ENCODE measurements at places on chromosomes 4 and X.

DNA sequence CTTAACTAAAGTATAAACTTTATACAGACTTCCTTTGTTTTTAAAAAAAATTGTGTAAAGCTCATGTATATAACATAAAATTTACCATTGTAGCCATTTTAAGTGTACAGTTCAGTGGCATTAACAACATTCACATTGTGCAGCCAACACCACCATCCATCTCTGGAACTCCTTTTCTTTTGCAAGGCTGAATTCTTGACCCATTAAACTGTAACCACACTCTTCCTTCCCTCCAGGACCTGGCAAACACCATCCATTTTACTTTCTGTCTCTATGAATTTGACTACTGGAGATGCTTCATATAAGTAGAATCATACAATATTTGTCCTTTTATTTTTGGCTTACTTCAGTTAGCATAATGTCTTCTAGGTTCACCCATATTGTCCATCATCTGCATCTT is 104.7 kb downstream of the RASL11B start:
- no peak for DNase-seq

DNA sequence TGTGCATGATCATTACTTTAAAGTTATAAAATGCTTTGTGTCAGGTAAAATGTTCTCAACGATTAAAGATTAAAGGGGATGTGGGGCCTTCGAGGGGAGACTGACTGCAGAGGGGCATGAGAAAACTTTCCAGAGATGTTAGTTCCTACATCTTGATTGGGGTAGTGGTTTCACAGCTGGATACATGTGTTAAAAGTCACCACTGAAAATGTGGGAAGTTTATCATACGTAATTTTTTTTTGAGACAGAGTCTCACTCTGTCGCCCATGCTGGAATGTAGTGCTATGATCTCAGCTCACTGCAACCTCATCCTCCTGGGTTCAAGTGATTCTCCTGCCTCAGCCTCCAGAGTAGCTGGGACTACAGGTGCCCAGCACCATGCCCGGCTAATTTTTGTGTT is 79.5 kb downstream of the RBM47 start:
- DNase-seq = no peak

GRCh38 chrX:154430916-154431315 is 2.4 kb downstream of the ATP6AP1 start:
- DNase-seq = no peak

GRCh38 chrX:150873616-150874015 is 24.9 kb downstream of the CD99L2 start:
- no peak for DNase-seq

DNA sequence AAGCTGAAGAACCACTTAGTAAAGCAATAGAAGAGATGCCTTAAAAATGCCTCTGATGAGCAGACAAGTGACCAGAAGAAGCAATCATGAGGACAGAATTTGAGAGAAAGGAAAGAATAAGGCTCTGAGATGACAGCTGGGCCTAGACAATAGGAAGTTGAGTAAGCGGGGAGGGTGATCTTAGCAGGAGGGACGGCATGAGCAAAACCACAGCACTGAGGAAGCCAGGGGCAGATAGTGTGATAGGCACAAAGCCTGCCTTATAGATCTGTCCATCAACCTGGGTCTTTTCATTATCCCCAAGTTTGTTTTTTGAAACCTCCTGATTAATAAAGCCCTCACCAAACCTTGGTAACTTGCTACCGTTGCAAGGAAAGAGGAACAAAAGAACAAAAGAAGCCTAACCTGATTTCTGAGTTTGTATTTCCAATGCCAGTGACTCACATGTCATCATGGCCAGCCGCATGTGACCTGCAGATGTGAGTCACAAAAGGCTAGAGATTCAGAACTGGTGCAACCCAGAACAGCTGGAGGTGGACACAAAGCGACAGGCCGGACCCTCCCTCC is 55.7 kb upstream of the PPARGC1A start:
- no peak for DNase-seq

DNA sequence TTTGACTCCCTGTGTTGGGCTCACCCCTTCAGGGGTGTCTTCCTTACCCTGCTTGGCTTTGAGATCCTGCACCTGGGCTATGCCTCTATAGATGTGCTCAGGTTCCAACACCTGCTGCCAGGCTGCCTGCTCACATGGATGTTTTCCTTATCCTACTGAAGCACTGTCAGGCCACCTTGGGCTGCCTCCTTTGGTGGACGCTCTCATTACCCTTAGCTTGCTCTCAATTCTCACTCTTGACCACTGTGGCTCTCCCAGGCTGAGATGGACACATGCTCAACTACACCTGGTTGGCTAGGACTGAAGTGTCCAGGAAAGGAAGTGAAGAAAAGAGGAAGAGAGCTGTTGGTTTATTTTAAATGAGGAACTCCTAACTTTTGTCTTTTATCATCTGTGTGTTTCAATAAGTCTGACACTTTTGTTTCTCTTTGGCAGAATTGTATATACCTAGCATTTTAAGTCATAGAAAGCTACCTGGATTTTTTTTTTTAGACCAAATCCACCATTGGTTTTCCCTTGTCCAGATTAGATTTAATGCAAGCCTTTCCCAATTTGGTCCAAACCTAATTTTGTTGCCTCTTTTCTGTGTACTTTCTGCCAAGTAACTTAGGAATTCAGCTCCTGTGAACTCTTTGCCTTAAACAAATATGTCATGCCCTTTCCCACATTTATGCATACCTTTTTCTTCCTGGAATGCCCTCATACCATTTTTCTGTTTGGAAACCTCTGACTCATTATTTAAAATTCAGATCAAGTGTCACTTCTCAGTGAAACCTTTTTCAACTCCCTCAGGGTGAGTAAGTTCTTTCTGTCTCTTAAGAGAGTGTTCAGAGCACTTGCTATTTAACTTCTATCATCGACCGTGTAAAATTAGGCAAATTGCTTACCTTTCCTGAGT is 175.8 kb downstream of the GC start:
- DNase-seq = no peak

DNA sequence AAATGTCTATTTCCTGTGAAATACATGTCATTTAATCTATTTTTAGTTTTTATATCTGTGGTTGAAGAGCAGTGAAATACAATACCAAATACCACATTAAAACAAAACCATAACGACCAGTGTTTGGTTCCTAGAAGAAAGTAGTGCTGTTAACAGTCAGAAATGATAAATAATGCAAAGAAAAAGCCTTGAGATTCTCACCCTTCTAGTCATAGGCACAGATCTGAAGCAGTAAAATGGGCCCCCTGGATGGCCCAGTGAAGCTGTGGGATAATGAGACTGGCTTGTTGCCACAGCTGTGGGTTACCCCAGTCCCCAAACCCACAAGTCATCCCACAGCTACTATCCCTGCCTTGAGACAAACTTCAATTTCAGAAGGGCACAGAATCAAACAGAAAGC is 137.3 kb upstream of the RPL34 start:
- DNase-seq = no peak

GRCh38 chr4:29295280-29295679 is 1424.9 kb upstream of the PCDH7 start:
- no peak for DNase-seq
